HFFc6 (cell line): ENCODE measurements at places on chromosomes 5 and 9. TPM values are rescaled to one million over a fixed set of nuclear protein-coding genes. Genes with fewer than 3 reads are reported as not detected.

Gene ORM1
- total RNA-seq: not detected in 3 replicates

Gene PSD2
- 0.14 TPM in 1 of 2 replicates, not detected in the other for total RNA-seq

Gene MAT2B
- 41.5 to 53.1 TPM (median 46.1 TPM) in 3 replicates for total RNA-seq

Gene IL4
- not detected in 3 replicates for total RNA-seq

Gene NTRK2
- 0.11 and 0.83 TPM in 2 replicates for total RNA-seq

DNA sequence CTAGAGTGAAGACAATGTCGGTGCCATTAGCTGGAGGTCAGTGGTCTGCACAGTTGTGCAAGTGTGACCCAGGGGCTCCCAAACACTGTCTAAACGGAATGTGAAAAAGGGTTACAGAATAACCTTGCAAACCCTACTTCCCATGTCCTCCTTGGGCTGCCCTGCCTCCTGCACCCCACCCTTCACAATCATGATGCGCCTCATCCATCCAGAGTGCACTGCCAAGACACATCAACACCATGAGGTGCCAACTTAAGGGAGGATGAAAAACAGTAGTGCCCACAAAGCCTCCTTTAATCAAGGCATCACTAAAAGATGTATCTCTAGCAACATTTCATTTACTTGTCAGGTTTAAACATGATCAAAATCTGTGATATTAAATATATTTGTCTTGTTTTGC lies 87.1 kb downstream of the SETX start:
- peaks cover 6% of the 10 kb centered on the region; the same call in 1 of the 2 replicates for H3K4me1 ChIP-seq
- no peak overlapping the region for H3K27ac ChIP-seq
- H3K36me3 ChIP-seq: peaks cover 5% of the 10 kb centered on the region
- DNase-seq: no peak

DNA sequence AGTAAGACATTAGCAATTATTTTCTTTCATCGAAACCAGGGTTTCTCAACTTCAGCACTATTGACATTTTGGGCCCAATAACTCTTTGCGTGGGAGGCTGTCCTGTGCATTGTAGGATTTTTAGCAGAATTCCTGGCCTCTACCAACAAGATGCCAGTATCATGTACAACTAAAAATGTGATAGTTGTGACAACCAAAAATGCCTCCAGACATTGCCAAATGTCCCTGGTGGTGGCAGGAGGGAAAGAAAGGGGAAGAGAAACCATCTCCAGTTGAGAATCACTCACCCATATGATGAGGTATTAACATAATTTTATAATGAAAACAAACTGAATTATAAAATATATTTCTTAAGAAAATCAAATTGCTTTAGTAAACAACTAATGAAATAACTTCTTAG lies 406.1 kb downstream of the RAB3C start:
- H3K27me3 ChIP-seq: no peaks in the 10 kb centered on the region; the same call in 1 of the 2 replicates
- H3K4me3 ChIP-seq: no peak overlapping the region
- no peaks in the 10 kb centered on the region; the same call in 1 of the 2 replicates for H3K36me3 ChIP-seq

- H3K4me3 ChIP-seq: peak overlapping the region; percentile 70
- no peak for DNase-seq
- peaks cover 27% of the 10 kb centered on the region for H3K27me3 ChIP-seq
- no peaks in the 10 kb centered on the region for H3K36me3 ChIP-seq
- no peak overlapping the region for H3K27ac ChIP-seq
These were observed 982 bp downstream of the EPB41L4A start for GRCh38 chr5:112417931-112418658.
